ENCODE measurements at places on chromosomes 11 and 22.

- no peak for DNase-seq
Measured at GRCh38 chr22:49574881-49575702, 252.6 kb downstream of the BRD1 start.

- no peak for DNase-seq
Measured at GRCh38 chr11:62077132-62077531, 46.7 kb upstream of the INCENP start.

- no peak for DNase-seq
Measured at GRCh38 chr11:6362185-6362872, 27.9 kb upstream of the SMPD1 start.

GRCh38 chr11:33663121-33663520 is 37.5 kb downstream of the C11orf91 start:
- no peak for DNase-seq

- no peak for DNase-seq
Measured at GRCh38 chr11:27022659-27023251, 17.9 kb upstream of the BBOX1 start.

DNA sequence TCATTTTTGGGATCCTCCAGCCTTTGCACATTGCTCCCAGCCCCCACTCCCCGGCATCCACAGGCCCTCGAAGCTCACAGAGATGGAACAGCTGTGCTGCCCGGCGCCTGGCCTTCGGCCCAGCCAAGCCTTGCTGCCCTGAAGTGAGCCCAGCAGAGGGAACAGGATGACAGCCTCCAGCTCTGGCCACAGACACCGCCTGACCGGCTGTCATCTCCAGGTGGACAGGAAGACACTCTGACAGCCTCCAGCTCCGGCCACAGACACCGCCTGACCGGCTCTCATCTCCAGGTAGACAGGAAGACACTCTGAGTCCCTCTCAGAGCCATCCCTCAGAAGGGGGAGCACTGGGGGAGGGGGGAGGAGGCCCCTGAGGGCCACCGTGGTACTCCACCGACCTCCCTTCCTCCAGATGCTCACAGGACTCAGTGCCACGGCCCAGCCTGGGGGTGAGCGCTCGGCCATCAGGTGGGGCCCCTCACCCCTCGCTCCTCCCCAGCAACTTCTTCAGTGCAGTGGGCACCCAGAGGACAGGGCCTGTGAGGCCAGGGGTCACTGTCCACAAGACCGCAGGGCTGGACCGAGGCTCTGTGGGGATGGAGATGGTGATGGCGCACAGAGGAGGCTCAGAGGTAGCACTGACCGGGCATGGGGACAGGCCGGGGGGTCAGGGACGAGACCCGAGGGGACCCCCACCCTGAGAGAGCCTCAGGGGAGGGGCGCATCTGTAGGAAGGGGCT is 58.6 kb downstream of the BRD1 start:
- DNase-seq: peak; percentile 13

DNA sequence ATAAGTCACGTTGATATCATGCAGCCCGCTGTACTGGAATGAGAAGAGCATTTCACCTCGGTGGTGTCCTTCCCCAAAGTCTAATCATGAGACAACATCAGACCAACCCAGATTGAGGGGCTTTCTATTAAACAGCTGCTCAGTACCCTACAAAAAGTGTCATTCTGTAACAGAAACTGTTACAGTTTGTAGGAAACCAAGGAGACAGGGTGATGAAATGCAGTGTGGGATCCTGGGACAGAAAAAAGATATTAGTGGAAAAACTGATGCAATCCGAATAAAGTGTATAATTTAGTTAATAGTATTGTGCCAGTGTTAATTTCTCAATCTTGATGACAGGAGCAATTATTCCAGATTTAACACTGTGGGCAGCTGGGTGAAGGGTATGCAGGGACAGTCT is 128.0 kb downstream of the MICAL2 start:
- no peak for DNase-seq

DNA sequence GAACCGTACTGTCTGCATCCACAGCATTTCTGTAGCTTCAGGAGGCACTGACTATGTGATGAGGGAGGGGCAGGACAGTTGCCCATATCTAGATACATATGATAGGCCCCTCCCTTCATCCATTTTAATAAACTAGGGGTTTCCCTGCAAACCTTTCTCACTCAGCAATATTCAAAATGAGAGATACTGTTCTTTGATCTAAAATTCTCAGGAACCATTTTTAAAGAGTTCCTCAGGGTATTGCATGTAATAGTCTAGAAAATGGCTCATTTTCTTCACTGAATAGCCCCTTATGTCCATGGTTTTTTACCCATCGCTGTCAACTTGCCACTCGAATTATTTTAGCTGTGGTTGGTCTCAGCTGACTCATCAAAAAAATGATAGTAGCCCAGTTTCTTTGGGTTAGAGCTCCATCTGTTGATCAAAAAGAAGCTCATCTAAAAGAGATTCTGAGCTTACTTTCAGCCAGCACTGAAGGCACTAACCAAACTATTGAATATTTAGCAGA is 37.0 kb upstream of the DNAJB7 start:
- no peak for DNase-seq

DNA sequence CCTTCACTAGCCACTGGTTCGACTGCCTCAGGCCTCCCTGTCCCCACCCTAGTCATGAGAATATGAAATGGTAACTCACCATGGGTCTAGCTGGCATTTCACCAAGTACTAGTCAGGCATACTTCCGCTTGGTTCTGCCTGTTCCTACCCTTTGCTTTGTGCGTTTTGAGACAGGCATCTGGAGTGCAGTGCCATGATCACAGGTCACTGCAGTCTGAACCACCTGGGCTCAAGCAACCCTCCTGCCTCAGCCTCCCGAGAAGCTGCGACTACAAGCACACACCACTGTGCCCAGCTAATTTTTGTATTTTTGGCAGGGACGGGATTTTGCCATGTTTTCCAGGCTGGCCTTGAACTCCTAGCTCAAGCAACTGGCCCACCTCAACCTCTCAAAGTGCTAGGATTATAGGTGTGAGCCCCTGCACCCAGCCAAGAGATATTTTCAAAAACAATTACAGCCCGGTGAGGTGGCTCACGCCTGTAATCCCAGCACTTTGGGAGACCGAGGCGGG is 14.1 kb downstream of the HRAS start:
- DNase-seq: no peak

DNA sequence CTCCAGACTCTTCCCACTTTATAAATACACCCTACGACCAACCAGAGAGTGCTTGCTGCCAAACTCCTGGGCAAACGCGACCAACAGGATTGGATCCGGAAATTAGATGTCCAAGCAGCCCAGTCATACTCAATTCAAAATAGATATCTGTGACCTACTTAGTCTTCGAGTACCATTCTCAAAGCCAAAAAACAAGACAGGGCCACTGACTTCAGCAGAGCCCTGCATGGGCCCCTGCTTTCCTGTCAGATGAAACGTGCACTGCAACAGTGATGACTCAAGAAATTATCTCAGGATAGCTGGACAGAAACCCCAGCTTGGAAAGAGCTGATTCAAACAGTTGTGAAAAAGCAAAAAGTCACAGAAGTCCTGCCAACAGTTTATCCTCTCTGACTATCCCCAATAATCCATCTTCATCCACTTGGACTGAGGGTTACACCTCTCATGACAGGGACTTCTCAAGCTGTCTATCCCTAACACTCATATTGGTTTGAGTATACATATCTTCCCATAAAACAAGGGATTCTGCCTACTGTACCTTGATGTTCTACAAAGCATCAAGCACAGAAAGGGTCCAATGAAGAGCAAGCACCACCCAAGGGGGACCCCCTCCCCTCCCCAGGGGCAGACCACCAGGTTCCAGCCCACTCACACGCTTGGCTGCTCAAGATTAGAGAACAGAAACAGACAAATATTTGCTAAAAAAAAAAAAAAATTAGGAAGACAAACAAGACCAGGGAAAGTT is 17.4 kb downstream of the SMCO4 start:
- peak; percentile 26 for DNase-seq

DNA sequence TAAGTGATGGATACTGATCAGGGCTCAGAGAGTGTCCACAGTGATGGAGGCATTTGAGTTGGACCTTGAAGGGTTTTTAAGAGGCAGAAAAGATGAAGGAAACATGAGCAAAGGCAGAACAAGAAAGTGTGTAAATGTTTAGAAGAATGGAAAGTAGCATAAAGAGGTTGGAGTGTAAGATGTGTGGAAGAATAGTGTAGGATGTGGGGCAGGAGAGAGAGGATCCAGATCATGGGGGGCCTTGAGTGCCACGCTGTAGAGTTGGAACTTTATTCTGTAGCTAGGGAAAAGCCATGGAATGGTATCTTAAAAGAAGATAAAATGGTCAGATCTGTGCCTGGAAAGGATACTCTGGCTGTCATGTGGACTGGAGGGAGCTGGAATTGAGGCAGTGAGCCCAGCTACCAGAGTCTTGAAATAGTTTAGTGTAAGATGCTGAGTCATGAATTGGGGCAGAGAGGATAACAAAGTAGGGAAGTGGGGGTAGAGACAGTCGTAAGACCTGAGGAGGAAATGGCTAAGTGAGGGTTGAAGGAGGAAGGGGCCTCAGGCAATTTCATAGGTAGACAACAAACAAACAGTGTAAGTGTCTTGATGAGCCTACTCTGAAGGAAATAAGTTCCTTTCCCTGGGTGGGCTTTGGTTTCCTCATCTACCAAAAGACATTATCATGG is 6.7 kb downstream of the KCNE3 start:
- no peak for DNase-seq

- no peak for DNase-seq
Measured at GRCh38 chr11:124535552-124536232, 7.8 kb downstream of the OR8B12 start.

- no peak for DNase-seq
Measured at GRCh38 chr22:36247955-36248354, 5.0 kb upstream of the APOL1 start.

DNA sequence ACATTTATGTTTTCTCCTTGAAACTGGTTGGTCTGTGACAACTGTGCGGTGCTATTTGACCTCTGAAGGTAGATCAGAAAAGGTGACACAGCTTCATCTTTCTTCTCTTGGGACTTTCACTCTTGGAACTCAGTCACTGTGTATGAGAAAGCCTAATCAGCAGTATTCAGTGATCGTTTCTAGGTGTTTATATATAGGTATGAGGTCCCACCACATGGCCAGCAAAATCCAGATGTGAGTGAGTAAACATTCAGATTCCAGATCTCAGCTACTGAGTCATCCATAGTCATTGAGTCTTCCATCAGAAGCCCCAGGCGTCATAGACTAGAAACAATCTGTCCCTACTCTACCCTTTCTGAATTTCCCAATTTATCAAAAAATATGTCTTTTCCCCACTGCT is 117.3 kb upstream of the CTSC start:
- no peak for DNase-seq

DNA sequence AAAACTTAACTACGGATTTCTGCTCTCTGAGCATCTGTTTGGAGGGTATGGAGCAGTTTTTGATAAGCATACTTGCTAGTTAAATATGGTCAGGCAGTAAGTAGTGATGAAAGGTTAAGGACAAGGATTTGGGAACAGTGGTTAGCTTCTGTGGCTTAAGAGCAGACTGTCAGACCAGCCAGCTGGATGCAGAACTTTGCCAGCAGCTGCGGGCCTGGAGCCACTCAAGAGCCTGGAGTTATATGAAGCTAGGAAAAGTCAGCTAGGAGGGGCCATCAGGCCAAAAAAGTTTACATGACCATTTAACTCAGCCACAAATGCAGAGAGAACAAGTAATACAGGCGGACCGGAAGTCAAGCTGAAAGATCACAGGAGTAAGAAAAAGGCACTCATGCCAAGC is 1817.7 kb downstream of the LRRC4C start:
- no peak for DNase-seq

DNA sequence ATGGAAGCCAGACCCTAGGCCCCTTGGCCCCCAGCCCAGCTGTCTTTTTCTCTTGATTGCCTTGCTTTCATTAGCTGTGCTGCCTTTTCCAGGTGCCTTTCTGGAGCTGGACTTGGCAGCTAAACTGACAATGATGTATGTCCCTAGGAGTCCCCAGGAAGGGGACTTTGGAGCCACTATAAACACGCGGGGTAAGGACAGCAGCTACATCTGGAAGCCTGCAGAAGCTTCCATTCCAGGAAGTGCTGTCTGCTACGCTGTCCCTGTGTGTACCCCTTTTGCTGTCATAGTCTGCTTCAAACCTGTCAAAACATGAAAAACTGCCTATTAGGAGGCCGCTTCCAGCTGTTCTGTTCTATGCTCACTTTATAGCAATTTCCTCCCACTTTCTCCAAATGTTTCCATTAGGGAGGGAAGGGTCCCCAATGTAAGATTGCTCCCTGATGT is 153.3 kb upstream of the RAG2 start:
- DNase-seq: peak; percentile 56
